ENCODE measurements at places on chromosomes 12 and 14. TPM values are rescaled to one million over a fixed set of nuclear protein-coding genes. Genes with fewer than 3 reads are reported as not detected.

Gene RTN1
- not detected for total RNA-seq

Gene ANKS1B
- not detected for total RNA-seq

Gene NELL2
- 82.3 TPM for total RNA-seq

Gene RPS6KL1
- total RNA-seq, result 4.8 TPM

Gene OS9
- total RNA-seq, result 87.1 TPM

Gene NPAS3
- total RNA-seq, result not detected

Gene MAP1LC3B2
- not detected for total RNA-seq

Gene MGP
- total RNA-seq, result 0.47 TPM

Gene SERPINA5
- not detected for total RNA-seq

Gene ATP6V1D
- 24.3 TPM for total RNA-seq

Gene CD69
- 72.7 TPM for total RNA-seq

Gene BDKRB2
- not detected for total RNA-seq

Gene HIP1R
- total RNA-seq, result 48.9 TPM

Gene CFAP73
- total RNA-seq, result 0.45 TPM

DNA sequence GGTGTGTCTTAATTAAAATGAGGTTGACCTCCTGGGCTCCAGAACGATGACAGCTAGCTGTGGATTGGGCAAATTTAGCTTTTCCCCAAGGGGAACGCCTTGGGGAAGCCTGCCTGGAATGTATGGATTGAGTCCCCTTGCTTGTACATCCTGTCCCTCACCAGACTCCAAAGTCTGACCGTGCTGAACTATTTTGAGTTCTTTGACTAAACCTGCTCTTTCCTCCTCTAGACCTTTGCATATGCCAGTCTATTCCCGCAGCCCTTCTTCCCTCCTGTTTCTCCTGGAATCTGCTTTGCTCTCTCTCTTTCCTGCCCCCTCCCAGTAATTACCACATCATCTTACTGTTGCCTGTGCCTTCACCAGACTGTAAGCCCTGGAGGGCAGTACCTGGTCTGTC, 11.5 kb upstream of the KDM2B start:
- DNase-seq, result no peak

DNA sequence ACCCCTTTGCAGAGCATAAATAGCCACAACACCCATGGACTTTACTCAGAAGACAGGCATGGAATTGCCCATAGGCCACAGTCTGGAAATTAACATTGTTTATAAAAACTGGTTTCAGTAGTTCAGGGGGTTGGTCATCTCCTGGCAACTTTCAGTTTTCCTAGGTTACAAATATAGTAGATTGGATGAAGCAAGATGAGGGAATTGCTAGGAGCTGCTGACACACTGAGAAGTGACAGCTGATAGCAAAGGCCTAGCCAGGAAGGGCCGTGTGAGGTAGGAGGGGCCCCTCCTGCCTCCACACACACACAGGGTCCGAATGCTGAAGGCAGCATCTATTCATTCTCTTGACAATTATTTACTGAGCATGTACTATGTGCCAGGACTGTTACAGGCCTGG, 8.3 kb downstream of the GALNT16 start:
- DNase-seq, result no peak

DNA sequence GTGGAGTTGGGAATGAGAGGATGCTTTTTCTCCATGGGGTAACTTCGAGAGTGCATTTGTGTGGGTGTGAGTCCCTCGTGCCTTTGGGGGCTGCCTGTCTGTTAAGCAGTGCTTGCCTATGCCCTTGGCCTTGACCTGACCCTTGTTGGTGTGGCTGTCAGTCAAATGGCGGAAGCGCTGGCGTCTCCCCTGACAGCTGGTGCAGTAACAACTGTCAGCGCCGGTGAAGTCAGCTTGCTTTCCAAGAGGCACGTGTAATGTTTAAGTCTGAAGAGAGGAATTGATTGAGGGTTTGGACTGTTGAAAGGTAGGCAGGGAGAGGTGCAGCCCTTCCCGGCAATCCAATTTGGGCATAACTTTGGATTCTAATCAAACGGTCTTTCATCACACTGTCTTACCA, 211.3 kb downstream of the AACS start:
- DNase-seq, result no peak

DNA sequence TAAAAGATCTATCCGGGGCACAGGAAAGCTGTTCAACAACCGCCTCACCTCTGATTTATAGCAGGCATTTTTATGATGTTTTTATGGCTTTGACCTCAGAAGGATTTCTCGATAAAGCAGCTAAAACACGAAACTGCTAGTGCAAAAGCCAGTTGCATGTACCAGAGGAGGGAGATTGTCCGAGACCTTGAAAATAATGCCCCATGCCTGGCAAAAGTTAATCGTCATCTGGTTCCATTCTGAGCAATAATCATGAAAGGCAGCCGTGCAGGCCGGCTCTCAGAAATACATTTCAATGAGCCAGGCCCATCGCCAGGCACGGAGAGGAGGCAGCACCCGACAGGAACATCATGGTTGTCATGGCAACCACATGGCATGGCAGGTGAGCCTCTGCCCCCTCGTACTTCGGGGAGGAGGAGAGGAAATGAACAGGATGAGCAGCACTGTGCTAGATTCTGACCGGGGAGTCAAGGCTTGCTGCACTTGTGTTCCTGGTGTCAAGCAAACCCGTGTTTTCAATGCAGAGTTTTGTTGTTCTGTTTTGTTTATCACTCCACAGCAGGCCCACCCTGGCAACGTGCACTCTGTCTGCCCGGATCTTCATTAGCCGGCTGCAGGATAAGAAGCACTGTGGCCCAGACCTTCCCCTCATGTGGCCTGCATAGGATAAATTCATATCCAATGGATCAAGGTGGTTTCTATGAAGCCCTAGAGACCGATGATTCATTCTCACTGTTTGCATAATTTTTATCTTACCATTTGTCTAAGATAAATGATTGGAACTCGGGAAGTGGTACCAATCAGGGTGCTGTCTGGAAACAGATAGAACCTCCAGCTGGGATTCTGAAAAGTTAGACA, 160.2 kb downstream of the RIMBP2 start:
- DNase-seq, result no peak

- no peak for DNase-seq
Measured at GRCh38 chr12:77347017-77347416, 281.6 kb upstream of the E2F7 start.

DNA sequence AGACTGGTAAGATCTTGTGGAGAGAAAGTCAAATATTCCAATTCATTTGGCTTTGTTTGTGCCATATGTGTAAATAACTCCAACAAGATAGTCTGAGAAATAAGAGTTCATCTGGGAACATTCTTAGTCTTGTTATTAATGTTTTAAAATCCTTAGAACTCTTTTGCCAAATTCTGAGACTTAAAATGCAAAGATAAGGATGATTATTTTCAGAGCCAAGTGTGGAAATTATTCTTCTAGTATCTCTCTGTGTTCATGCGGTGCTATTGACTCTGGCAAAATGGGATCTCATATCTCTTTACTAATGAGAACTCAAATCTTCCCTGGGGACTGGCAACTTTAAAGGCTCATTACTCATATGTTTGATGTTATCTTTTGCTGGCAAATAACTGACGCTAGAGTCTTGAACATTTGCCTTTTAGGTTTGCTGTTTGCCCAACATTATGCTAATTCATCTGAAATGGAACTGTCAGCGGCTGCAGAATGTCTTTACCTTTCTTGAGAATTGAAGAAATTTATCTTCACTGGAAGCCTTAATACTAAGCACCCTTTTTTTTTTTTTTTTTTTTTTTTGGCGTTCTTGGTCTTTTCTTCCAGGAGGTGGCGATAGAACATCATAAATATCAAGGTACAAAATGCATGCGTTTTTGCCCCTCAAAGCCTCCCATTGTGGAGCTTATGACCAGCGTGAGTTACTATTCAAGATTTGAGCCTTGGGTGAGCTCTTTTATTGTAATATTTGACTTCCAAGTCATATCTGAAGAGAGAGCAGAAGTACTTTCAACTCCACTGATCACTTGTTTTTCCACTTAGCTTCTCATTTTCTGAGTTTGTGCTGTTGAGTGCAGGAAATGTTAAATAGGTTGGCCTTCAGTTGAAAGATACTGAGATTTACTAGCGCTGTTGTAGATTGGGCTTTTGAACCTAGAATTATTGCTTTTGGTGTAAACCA, 86.5 kb downstream of the CAND1 start:
- DNase-seq, result no peak

- no peak for DNase-seq
Measured at GRCh38 chr14:73189651-73190050, 47.7 kb upstream of the PAPLN start.

DNA sequence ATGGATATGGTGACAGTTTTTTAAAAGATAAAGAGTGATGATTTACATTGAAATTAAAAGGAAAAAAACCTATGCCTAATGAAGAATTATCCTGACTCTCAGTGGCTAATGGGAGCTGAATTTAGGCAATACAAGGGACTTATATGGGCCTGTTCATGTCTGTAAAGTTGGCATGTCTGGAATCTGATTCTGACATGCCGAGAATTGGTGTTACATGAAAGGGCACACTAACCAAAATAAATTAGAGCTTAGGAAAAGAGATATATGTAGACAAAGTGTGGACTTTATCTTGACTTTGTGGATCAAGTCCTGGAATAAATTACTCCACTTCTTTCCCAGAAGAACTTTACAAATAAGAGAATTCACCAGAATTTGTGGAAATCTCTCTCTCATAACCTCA, 1.1 kb downstream of the TDG start:
- no peak for DNase-seq

DNA sequence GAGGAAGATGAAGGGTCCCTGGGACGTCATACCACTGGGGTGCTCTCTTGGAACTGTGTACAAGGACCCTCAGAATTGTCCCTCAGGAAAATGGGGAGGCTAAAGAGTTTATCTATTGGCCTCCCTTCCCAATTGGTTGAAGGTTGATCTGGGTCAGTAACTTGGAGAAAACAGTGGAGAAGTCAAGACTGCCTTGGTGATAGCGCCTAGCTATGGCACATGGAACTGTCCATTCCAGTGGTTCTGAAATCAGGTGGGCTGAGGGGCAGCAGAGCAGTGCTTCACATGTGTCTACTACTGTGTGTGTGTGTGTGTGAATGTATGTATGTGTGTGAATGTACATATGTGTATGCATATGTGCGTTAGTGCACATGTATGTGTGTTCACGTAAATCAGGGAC, 316.1 kb downstream of the AACS start:
- no peak for DNase-seq

DNA sequence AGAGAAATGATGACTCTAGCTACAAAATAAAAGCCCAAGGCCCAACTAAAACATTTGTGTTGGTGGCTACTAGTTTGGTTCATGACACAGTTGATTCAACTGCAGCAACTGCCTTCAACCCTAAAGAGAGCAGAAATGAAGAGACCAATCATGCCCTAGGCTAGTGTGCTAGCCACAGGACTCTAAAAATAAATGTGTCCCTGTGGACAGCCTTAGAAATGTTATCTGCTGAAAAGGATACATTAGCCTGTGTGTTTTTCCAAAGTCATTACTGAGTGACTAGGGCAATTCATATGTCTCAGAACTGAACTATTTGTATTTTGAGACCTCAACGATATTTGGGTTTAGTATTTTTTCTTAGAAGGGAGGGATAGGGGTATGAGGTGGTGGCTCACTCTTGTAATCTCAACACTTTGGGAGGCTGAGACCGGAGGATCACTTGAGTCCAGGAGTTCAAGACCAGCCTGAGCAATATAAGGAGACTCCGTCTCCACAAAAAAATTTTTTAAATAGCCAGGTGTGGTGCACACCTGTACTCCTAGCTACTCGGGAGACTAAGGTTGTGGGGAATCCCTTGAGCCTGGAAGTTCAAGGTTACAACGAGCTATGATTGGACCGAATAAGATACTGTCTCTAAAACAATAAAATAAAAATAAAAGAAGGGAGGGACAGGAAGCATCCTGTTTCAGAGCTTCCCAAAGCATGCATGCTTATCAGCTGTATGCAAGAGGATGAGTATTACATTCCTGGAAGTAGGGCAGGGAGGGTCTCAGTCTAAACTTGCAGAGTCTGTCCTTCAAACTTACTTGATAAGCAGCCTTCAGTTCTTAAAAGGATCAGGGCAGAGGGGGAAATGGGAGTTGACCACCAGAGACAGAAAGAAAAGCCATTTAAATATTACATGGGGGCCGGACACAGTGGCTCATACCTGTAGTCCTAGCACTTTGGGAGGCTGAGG, 29.6 kb upstream of the NAP1L1 start:
- DNase-seq, result no peak

- no peak for DNase-seq
Measured at GRCh38 chr12:59079472-59079871, 159.2 kb upstream of the LRIG3 start.

- no peak for DNase-seq
Measured at GRCh38 chr12:64097366-64098105, 124.6 kb downstream of the KICS2 start.

DNA sequence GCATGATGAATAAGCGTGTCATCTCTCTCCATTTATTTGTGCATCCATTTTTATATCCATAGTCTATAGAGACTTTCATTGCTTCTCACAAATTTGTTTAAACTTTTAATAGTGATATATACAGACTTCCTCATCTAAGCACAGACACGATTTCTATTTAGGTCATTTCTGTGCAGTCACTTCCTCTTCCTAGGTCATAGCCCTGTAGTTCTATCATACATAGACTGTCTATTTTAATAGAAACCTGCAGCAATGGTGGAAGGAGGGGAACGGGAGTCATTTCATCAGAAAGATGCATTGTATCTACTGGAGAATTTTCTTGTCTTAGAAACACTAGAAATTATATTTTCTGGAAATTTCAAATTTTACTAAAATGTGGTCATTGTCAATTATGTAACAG, 133.4 kb upstream of the FGD4 start:
- no peak for DNase-seq

GRCh38 chr12:52200086-52200780, 8.4 kb upstream of the KRT80 start:
- no peak for DNase-seq

GRCh38 chr14:104003616-104004015, 61.3 kb upstream of the RD3L start:
- DNase-seq, result no peak

DNA sequence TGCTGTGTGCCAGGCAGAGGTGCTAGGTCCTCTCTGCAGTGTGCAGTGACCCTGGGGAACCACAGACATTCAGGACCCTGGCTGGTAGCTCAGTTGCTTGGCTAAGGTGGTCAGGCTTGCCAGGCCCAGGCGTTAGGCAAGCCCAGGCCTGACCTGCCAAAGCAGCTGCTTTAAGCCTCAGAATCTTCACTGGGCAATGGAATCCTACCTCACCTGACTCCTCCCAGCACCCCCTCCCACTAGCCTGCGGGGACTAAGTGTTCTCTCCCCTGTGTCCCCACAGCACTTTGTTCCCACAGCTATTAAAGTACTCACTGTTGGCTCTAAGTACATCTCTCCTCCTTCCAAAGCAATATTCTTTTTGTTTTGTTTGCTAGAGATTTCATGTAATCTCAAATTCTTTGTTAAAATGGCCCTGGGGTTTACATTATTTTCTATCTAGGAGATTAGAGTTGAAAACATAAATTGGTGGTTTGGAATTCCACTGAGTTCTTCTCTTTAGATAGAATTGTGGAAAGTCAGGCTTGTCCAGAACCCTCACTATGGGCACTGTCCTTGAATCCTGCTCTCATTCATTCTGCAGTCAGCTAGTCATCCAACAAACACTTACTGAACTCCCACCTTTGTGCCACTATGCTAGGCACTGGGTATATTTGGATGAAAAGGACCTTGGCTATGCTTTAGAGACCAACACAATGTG, 44.4 kb downstream of the DGLUCY start:
- no peak for DNase-seq

- no peak for DNase-seq
Measured at GRCh38 chr12:105935106-105935505, 203.6 kb downstream of the NUAK1 start.

Measured in activated naive CD4-positive, alpha-beta T cell treated with anti-CD3 and anti-CD28 coated beads, Interleukin-2, amount 50 U/mL, for 72 hours (primary cell).